Neural crest cell (in vitro differentiated cells): ENCODE measurements at places on chromosomes 1 and 21. TPM values are rescaled to one million over a fixed set of nuclear protein-coding genes. Genes with fewer than 3 reads are reported as not detected.

The C1orf226 gene
- 9.3 and 9.8 TPM in 2 replicates for total RNA-seq

The SLC25A44 gene
- 19.1 and 22.7 TPM in 2 replicates for total RNA-seq

The ZMPSTE24 gene
- 34.7 and 35.6 TPM in 2 replicates for total RNA-seq

DNA sequence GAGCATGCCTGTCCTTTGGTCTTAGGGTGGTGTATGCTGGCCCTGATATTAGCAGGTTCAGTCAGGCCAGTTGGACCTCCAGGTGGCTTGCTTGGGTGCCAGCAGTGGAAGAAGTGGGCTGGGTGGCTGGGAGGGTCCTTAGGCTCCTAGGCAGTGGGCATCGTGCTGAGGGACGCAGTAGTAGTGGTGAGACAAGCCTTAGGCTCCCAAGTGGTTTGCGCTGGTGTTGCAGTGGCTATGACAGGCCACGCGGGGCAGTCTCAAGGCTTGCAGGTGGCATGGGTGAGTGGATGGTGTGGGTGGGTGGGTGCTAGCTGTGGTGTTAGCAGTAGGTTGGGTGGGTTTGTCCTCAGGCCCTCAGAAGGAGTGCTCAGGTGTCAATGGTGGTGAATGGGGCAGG, 162.3 kb downstream of the FMN2 start:
- DNase-seq = no peak

DNA sequence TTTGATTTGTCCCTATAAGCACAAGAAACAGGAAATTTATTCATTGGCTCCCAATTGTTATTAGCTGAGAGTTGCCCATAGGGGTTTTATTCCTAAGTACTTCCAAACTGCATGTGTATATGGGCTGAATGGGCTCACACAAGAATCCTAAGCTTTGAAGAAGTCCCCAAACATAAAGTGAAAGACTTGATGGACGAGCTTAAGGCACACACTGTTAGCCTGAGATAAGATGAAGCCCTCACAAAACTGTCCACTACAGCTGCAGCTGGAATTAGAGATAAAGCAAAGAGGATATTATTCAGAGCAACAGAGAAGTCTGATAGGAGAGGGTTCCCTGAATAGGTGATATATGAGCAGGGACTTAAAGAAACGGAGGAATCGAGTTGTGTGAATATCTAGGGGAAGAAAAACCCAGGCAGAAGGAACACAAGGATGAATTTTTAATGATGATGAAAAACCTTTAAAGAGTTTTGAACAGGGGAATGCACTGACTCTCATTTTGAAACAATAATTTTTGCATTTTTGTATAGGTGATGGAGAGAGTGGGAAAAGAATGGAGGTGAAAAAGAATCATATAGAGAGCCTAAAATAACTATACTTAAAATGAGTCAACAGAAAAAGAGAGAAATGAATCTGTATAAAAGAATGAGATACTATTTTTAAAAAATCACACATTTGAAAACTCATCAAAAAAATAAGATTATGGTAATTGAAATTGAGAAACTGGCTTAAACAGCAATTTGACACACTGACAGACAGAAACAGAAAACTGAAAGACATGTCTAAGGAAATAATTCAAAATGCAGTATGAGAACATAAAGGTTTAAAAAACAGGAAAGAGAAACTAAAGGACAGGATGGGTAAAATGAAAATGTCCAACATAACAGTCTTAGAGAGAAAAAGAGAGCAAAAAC, 133.6 kb upstream of the POGK start:
- no peak for DNase-seq

DNA sequence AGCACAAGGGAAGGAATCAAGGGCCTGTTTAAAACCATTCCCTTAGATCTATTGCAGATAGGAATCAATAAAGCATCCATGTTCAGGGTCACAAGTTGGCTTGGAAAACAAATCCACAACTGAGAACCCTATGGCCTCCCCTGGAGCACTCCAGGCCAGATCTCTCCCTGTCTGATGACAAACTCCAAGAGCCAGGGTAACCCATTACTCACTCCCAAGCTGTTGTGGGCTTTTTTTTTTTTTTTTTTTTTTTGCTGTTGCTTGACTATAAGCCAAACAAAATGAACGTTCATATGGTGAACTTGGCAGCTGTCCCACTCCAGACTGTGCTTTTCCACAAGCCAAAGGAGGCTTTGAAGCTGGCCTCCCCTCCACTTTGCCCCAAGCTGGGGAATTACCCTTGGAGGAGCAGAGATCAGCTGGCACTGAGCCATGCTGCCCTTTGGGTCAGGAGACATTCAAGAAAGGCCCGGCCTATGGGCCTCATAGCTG, 35.7 kb upstream of the VAV3 start:
- no peak for DNase-seq

DNA sequence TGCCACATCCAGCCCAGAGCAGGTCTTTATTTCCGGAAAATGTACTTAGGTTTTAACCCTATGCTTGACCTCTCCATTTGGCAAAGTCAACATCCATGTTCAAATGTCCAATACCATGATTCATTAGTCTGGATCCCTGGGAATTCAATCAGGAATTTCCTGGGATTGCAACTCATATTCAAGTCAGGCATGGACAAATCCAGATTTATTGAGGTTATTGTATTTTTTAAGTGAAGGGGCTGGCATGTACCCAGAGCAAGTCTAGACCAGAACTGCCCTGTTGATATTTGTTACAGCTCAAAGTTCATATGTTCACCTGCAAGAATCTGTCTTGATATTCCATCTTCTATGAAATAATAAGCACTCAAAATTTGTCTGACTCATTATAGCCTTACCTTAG, 521.1 kb downstream of the ADGRL2 start:
- DNase-seq = no peak

- DNase-seq = no peak
These were observed 127.9 kb upstream of the MROH9 start for GRCh38 chr1:170807432-170807831.

DNA sequence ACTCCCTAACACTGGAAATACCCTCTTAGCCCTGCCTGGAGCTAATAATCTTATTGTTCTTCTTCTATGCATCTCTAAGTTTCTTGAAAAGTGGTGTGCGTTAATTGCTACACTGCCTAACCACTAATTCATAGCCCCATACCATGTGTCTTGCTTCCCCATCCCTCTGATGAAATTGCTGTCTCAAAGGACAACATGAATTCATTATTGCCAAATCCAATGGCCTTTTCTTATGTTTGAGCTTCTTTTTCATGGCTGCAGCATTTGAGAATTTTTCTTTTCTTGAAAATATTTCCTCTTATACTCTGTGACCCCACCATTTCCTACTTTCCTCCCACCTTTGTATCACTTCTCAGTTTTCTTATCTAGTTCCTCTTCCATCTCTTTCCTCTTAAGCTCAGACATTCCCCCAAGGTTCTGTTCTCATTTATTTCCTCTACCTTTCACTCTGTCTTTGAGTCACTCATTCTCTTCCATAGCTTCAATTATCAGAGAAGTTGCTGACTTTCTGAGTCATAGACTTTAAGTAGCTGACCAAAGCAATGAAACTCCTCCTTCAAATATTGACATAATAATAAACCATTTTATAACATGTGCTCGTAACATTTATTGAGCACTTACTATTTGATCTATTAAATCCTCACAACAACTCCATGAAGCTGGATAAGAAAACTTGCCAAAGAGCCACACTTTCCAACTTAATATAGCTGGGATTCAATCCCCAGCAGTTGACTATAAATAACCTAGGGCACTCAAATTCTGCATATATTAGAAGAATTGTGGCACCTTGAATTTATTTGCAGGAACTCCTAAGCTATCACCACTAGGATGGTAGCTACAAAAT, 35.5 kb upstream of the ATP6V1G3 start:
- DNase-seq = no peak

DNA sequence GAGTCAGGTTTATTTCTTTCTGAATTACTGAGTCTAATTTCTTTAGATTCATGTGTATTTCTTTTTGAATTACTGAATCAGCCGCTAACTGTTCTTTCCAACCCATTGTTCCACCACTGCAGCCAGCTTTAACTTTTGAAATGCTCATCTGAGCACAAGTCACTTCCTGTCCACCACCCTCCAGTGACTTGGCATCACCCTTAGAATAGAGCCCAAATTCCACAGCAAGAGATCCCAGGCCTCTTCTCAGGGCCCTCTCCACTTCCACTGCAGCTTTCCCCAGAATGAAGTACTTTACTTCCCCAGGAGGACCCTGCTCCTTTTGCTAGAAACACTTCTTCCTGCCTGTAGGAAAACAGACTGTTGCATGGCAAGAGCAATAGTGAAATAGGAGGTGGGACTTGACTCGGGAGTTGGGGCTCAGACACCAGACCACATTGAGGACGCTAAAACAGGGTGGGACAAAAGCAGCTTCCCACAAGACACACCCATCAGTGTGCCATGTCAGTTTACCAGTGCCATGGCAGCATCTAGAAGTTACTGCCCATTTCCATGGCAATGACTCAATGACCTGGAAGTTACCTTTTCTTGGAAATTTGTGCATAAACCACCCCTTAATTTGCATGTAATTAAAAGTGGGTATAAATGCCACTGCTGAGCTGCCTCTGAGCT, 56.5 kb upstream of the ADAR start:
- DNase-seq = no peak

DNA sequence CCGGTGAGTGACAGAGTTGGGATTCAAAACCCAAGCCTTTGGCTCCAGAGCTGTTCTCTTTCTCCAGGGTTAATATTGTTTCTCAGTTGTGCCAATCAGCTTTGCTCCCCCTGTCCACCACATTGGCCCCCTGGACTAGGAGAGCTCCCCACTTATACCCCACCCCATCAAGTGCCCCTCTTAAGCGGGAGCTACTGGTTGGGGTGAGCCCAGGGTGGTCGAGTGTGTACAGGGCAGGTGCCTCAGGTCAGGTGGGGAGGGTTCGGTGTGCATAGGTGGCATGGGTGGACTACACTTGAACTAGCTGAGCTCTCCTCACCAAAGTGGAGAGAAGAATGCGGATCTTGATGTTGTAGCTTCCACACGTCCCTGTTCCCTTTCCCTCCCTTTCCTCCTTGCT, 14.2 kb downstream of the KCNA2 start:
- no peak for DNase-seq

DNA sequence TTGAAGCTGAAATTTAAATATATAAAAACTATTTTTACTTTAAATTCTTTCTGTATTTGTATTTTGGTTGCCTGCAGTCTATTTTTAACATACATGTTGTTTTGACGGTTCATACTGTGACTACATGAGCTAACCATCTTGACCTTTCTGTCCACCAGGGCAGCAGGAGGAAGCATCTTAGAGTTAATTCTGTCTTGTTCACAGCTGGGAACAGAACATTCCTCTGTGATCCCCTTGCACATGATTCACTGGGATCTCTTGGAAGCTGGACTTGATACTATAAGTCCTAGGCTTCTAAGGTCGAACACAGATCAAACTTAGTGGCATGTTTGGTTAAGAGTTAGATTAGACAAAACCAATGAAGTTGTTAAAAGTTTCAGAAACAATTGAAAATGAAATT, 99.7 kb downstream of the NFIA start:
- DNase-seq = no peak
